ENCODE measurements at places on chromosomes 2 and 18. TPM values are rescaled to one million over a fixed set of nuclear protein-coding genes. Genes with fewer than 3 reads are reported as not detected.

RAPGEF4 gene
- 14.3 TPM for polyA plus RNA-seq

SERPINB3 gene
- polyA plus RNA-seq = 2.4 TPM

C2orf78 gene
- polyA plus RNA-seq = 11.6 TPM

FER1L5 gene
- 15.0 TPM for polyA plus RNA-seq

RGPD3 gene
- polyA plus RNA-seq = 5.3 TPM

CRYGC gene
- 2.7 TPM for polyA plus RNA-seq

FAP gene
- 5.6 TPM for polyA plus RNA-seq

ALK gene
- polyA plus RNA-seq = 3.8 TPM

DNA sequence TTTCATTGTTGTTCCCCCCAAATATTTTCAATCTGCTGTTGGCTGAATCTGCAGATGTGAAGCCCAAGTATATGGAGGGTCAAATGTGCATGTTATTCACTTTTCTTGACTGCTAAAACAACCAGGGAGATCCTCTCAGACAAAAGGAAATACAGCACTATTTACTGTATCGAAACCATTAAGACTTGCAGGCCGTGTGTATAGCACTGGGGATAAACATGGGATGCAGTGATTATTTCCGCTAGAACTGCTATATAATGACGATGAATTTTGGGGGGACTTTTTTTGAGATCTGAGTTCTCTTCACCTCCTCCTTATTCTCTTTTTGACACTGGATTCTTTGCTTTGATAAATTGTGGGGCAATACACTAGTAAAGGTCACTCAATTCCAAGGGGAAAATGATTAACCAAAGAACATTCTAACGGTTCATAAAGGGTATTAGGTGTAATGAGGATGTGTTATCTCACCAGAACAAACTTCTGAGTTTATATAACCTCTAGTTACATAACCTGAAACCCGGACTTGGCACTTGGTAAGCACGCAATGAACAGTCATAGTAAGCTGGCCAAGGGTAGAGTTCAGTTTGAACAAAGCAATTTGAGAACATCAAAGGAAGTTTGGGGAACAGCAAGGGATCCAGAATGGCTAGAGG, 3.5 kb upstream of the UGT1A1 start:
- no peak for DNase-seq
- H3K4me1 ChIP-seq = no peaks in the 10 kb centered on the region
- no peaks in the 10 kb centered on the region for H3K36me3 ChIP-seq
- no peak overlapping the region for H3K4me3 ChIP-seq

GRCh38 chr2:193228276-193228675, 1033.5 kb upstream of the TMEFF2 start:
- no peak overlapping the region for H3K27ac ChIP-seq
- H3K27me3 ChIP-seq = no peaks in the 10 kb centered on the region
- no peaks in the 10 kb centered on the region for H3K36me3 ChIP-seq

GRCh38 chr2:134325696-134326095, 71.8 kb downstream of the MGAT5 start:
- H3K27me3 ChIP-seq = no peaks in the 10 kb centered on the region
- H3K27ac ChIP-seq = no peak overlapping the region
- H3K4me3 ChIP-seq = no peak overlapping the region
- no peak for DNase-seq
- no peaks in the 10 kb centered on the region for H3K36me3 ChIP-seq

GRCh38 chr2:216717491-216717901, 22.1 kb upstream of the IGFBP5 start:
- no peaks in the 10 kb centered on the region for H3K36me3 ChIP-seq
- H3K4me3 ChIP-seq = no peak overlapping the region
- DNase-seq = no peak
- no peaks in the 10 kb centered on the region for H3K27me3 ChIP-seq

DNA sequence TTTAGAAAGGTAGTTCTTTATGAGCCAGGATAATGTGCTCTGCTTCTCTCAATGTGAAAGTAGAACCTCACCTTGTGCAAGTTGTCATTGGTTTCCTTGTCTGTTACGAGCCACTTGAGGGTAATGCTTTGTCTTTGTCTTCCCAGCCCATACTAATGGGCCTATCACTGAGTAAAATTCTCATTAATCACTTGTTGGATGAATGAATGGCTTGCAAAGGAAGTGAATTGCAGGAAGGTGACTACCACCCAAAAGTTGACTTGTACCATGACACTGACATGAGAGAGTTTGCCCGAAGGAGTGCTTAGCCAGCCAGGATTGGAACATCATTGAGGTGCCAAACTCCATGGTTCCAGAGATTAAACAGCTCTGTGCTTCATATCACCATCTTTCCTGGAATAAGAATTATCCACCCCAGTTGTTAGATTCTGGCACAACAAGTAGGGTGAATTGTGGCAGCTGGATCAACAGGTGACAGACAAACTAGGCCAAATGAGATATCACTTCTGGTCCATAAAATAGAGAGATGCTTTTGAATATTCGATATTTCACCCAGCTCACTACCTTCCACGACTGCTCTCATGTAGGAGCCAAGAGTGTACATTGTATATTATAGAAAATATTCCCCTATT, 20.5 kb upstream of the CD28 start:
- DNase-seq = no peak
- H3K27me3 ChIP-seq = no peaks in the 10 kb centered on the region
- no peak overlapping the region for H3K27ac ChIP-seq
- H3K4me3 ChIP-seq = no peak overlapping the region

GRCh38 chr2:3469486-3469885, 49.8 kb downstream of the ADI1 start:
- DNase-seq = no peak
- H3K27me3 ChIP-seq = no peaks in the 10 kb centered on the region
- H3K36me3 ChIP-seq = no peaks in the 10 kb centered on the region
- peaks cover 47% of the 10 kb centered on the region for H3K4me1 ChIP-seq
- H3K27ac ChIP-seq = peak overlapping the region; percentile 64

GRCh38 chr2:233165895-233166661, 85.4 kb upstream of the ATG16L1 start:
- H3K4me1 ChIP-seq = no peaks in the 10 kb centered on the region
- DNase-seq = peak; percentile 35
- H3K27me3 ChIP-seq = no peaks in the 10 kb centered on the region
- no peak overlapping the region for H3K4me3 ChIP-seq
- no peak overlapping the region for H3K27ac ChIP-seq

DNA sequence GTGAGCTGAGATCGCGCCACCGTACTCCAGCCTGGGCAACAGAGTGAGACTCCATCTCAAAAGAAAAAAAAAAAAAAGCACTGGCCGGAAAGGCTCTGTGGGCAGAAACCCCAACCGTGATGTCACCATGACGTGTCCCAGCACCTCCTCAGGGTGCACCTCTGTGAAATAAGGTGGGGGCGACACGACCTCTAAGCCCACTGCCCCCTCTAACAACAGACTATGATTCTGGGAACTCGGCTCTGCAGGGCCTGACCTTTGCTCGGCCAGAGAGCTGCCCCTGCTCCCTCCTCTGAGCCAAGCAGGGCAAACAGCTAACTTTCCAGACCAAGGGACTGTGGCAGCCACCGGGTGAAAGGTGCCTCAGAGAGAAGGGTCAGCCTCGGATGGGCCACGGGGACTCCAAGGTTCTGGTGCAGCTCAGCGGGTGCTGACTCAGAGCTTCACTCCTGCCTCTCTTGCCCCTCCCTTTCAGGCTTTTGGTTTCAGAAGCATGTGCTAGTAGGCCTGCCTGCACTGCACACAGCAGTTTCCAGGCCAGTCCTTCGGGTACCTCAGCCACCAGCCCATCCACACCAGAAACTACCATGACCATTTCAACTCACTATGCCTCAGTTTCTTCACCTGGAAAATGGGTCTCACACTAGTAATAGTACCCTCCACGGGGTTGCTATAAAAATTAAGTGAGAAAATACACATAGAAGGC, 8.0 kb downstream of the TMBIM1 start:
- DNase-seq = no peak
- H3K4me1 ChIP-seq = peaks cover 59% of the 10 kb centered on the region
- H3K27ac ChIP-seq = no peak overlapping the region
- no peaks in the 10 kb centered on the region for H3K27me3 ChIP-seq
- no peaks in the 10 kb centered on the region for H3K36me3 ChIP-seq

DNA sequence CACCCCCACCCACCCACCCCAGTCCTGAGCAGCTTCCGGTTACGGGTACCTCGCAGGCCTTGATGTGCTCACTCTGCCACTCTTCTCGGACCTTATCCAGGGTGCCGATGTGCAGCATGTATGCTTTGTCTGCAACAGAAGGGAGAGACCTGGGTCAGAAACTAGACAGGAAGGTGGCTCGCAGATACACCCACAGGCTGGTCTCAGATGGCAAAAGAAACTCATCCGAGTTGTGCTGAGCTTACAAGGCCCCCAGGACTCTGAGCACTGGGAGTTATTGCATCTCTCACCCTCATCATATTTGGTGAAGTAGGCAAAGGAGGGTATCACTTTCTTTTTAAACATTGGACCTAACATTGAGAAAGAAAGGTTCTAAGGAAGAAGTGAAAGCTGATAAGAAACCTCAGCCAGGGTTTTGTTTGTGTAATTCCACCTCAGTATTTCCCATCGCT, 30.6 kb upstream of the EPG5 start:
- no peak overlapping the region for H3K4me3 ChIP-seq
- H3K27ac ChIP-seq = no peak overlapping the region
- no peak for DNase-seq
- no peaks in the 10 kb centered on the region for H3K36me3 ChIP-seq
- H3K27me3 ChIP-seq = no peaks in the 10 kb centered on the region
- no peaks in the 10 kb centered on the region for H3K4me1 ChIP-seq

DNA sequence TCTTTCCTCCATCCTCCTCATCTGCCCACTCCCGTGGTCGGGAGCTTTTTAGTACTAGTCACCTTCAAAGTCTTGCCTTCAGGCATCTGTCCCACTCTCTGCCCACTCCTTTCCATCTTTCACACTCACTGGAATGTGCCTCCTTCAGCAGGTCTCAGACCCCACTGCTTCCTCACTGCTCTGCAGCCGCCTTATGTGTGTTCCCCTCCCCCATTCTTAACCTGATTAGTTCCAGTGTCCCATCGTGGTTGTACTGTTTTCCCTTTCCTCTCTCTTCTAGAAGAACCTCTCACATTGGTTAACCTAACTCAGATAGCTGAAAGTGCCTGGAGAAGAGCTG, 3.0 kb downstream of the ARMC9 start:
- peaks cover 5% of the 10 kb centered on the region for H3K4me1 ChIP-seq
- no peak for DNase-seq
- no peaks in the 10 kb centered on the region for H3K36me3 ChIP-seq
- H3K27me3 ChIP-seq = no peaks in the 10 kb centered on the region
- no peak overlapping the region for H3K27ac ChIP-seq

DNA sequence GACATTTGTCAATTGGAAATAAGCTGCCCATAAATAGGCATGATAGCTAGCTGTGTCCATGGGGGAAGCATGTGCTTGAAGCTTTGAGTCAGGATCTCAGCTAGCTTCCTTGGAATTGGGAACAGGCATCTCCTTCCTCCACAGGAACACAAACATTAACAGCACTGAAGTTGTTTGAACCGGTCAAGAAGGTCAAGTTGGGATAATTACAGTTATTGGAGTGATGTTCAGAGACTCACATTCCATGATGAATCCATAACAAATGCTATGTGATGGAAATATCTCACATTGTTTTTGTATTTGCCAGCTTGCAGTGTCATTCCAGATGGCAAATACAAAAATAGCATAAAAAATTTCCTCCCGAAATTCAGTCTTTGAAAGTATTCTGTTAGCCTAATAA, 347.6 kb upstream of the SMIM21 start:
- no peaks in the 10 kb centered on the region for H3K36me3 ChIP-seq
- no peaks in the 10 kb centered on the region for H3K4me1 ChIP-seq
- no peak overlapping the region for H3K27ac ChIP-seq
- no peak overlapping the region for H3K4me3 ChIP-seq

GRCh38 chr18:55688030-55688429, 100.0 kb upstream of the TCF4 start:
- no peak for DNase-seq
- no peaks in the 10 kb centered on the region for H3K27me3 ChIP-seq
- no peak overlapping the region for H3K27ac ChIP-seq
- no peaks in the 10 kb centered on the region for H3K4me1 ChIP-seq

DNA sequence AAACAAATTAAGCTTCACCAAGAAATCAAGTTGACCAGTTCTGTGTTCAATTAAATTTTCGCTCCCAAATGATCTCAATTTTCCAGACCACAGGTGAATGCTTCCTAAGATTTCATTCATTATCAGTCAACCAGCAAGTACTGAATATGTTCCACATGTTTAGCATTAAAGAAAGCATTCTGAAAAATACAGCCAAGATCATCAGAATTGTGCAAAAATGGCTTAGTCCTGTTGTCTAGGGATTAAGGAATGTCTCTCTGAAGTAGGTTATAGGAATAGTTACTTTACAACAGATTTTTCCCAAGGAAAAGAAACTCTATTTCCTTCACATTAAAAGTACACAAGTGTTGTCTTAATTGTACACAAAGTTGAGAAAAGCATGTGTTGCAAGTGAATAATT, 69.2 kb downstream of the NRXN1 start:
- no peaks in the 10 kb centered on the region for H3K27me3 ChIP-seq
- no peak overlapping the region for H3K27ac ChIP-seq
- no peak for DNase-seq
- no peaks in the 10 kb centered on the region for H3K36me3 ChIP-seq

GRCh38 chr2:188835006-188835405, 139.2 kb upstream of the COL3A1 start:
- DNase-seq = no peak
- H3K4me3 ChIP-seq = no peak overlapping the region
- no peak overlapping the region for H3K27ac ChIP-seq
- no peaks in the 10 kb centered on the region for H3K4me1 ChIP-seq
- H3K27me3 ChIP-seq = no peaks in the 10 kb centered on the region

DNA sequence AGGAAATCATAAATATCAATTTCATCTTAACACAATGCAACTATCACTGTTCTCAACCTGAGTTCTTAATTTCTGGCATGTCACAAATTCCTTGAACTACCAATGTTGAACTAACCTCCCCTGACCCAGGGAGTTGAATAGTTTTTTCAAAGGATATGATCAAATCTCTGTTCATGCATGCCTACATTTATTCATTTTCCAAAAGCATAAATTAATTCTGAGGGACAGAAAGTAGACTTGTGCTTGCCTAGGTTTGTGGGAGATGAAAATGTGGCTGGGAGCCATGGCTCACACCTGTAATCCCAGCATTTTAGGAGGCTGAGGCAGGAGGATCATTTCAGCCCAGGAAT, 175.7 kb downstream of the TGIF1 start:
- H3K27ac ChIP-seq = no peak overlapping the region
- peaks cover 4% of the 10 kb centered on the region for H3K4me1 ChIP-seq
- no peaks in the 10 kb centered on the region for H3K36me3 ChIP-seq
- H3K27me3 ChIP-seq = no peaks in the 10 kb centered on the region
- no peak overlapping the region for H3K4me3 ChIP-seq
- DNase-seq = no peak

DNA sequence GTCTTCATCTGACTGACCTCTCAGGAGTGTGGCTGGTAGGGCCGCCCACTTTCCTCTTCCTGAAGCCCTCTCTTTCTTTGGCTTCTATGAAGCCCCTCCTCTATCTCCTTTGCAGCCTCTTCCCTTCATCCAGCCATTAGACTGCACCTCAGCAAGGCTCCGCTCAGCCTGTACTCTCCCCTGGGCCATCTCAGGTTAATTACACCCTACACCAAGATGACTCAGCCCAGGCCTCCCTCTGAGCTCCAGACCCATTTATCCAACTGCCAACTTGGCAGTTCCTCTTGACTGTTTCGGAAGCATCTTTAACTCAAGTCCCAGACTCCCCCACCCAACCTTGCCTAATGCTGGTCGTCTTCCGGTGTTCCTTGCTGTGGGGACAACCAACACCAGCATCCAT, 5.8 kb upstream of the WNT6 start:
- H3K27me3 ChIP-seq = no peaks in the 10 kb centered on the region
- DNase-seq = peak; percentile 12
- peaks cover 13% of the 10 kb centered on the region for H3K4me1 ChIP-seq
- no peaks in the 10 kb centered on the region for H3K36me3 ChIP-seq
- H3K27ac ChIP-seq = no peak overlapping the region
- no peak overlapping the region for H3K4me3 ChIP-seq
